GM13977 (cell line): ENCODE measurements at places on chromosomes 7 and 10.

DNA sequence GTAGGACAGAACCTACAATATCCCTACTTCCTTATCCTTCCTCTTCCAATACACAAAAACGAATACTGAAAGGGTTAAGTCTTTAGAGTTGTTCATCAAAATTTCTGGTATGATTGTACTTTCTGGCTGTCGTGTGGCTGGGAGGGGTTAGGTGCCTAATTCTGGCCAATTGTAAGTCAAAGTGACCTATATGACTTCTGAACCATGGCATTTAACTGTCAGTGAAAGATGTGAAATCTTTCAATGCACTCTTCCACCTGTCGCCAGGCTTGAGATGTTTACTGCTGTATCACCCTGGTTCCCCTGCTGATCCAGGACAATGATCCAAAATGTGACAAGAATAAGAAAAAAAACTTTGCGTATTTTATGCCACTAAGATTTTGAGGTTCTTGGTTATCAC is 20.8 kb downstream of the EPC1 start:
- DNase-seq, result no peak

- DNase-seq, result no peak
These were observed 820.8 kb downstream of the TYW1 start for GRCh38 chr7:67817481-67817880.

DNA sequence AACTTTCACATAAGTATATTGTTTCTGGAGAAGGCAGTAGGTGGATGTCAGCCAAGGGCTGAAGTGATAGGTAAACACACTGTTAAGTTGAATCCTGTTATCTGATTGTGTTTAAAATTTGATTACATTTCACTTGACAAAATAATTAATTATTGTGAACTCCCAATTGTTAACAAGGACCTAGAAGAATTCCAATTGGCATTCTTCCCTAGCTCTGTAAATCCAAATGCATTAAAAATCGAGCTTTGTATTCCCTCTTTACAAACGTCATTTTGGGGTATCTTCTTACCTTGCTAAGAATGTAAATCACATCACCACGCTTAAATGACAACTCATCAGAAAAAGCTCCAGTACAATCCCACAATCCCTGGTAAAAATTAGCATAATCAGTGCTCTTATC is 179.9 kb downstream of the SKAP2 start:
- no peak for DNase-seq

DNA sequence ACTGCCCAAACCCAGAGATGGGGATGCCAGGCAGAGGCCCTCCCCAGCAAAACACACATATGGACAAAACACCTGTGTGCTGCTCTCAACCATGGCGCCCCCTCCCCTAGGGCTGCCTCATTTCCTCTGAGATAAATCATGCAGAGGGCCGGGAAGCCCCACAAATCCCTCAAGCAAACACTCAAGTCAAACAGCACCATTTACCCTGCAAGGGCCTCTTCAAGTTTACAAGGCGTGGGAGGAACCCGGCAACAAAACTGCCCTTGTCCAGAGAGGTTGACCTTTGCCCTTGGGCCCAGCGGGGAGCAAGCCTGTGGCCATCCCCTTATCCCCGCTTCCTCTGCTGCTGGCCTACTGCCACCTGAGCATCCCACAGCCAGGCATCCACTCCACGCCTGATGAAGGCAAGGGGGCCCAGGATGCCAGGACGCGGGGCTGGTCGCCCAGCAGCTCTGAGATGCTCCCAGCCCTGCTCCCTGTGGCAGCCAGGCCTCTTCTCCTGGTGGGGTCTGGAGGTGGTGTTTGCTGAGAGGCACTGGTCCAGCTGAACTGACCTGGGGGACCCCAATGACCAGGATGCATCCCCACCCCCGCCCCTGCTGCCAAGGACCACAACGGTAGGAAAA is 77.4 kb downstream of the DLG5 start:
- no peak for DNase-seq

GRCh38 chr10:1611936-1612550 is 125.3 kb downstream of the ADARB2 start:
- no peak for DNase-seq

- no peak for DNase-seq
These were observed 243.2 kb upstream of the TMEM229A start for GRCh38 chr7:124276005-124276622.

- DNase-seq, result no peak
These were observed 1.2 kb downstream of the ADIRF start for GRCh38 chr10:86969421-86970041.

GRCh38 chr10:89207181-89207800 is at the start of gene CH25H:
Gene CH25H, minus strand, starts transcription at chr10:89207317. Its CDS starts 25 bp downstream, at chr10:89207292.
- DNase-seq, result peak; percentile 19

GRCh38 chr7:71408271-71408670 is 276.3 kb downstream of the GALNT17 start:
- DNase-seq, result no peak

DNA sequence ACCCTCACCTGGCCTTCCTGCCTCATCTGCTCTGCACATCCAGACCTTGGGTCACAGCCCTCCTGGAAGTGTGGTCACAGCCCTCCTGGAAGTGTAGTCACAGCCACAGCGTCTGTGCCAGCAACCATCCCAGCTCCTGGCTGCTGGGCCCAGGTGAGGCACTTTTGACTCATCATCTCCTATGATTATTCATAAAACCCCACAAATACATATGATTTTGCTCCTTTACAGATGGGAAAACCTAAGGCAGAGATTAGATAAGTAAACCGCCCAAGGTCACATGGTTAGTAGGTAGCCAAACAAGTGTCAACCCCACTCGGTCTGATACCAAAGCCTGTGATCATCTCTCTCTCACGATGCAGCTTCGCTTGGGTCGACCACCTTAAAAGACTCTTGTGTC is 94.3 kb downstream of the PRLHR start:
- no peak for DNase-seq

DNA sequence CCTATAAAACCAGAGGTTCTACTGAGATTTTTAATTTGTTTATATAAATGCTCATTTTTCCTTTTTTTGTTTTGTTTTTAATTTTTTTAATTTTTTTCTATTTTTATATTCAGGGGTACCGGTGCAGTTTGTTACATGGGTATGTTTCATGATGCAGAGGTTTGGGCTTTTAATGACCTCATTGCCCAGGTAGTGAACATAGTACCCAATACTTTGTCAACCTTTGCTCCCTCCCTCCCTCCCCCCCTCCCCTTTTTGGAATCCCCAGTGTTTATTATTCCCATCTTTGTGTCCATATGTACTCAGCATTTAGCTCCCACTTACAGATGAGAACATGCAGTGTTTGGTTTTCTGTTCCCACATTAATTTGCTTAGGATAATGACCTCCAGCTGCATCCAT is 94.4 kb upstream of the NEBL start:
- no peak for DNase-seq

GRCh38 chr7:15376600-15376999 is 185.2 kb downstream of the AGMO start:
- no peak for DNase-seq
